ENCODE measurements at places on chromosomes 7 and 10.
A peak's percentile ranks its signal among the peaks of the same experiment; 100 is the strongest.

- no peak for DNase-seq
- no peaks in the 10 kb centered on the region for H3K36me3 ChIP-seq
- H3K27ac ChIP-seq = no peak overlapping the region
- peaks cover 4% of the 10 kb centered on the region for H3K27me3 ChIP-seq
- H3K4me1 ChIP-seq = no peaks in the 10 kb centered on the region
These were observed 42.2 kb upstream of the PFKP start for GRCh38 chr10:3025026-3025683.

DNA sequence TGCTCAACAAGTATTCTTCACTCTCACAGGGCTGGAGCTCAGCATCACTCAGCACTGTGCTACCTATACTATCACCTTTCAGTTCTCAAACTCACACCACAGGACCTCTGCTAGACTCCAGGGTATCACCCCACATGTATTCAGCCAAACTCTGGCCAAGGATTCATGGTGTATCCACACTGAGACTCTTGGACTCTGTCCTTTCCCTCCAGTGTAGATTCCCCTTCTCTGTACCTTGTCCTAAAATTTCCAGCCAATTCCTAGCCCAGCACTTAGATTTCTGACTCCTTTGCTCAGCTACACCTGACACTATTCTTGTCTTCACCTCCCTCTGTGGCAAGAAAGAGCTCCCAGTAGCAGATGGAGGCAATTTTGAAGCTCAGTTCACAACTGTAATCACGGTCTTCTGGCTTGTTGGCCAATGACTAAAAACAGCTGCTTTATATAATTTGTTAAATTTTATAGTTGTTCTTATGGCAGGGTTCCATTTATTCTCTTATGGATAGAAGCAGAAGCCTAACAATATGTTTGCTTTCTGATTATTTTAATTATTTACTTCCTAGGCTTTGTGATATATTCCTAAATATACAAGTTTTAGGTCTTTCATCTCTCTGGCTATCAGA lies 258.8 kb downstream of the THSD7A start:
- H3K36me3 ChIP-seq = no peaks in the 10 kb centered on the region
- H3K4me1 ChIP-seq = no peaks in the 10 kb centered on the region
- H3K27ac ChIP-seq = no peak overlapping the region
- no peak overlapping the region for H3K4me3 ChIP-seq
- H3K27me3 ChIP-seq = no peaks in the 10 kb centered on the region

DNA sequence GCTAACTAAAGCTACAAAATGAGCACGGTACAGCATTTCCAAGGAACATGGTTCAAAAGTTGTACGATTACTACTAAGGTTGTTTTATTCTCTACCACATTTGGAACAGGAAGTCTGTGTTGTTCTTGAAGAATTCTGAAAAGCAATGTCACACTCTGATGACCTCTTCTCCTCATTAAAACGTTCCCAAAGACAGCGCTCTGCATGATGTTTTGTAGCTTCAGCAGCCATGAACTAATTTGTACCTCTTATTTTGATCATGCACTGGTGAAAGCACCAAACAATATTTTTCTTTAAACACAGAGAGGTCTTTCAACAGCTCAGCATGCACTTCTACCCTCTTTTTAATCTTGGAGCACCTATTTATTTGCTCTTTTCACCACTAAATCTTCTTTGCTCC lies 75.0 kb upstream of the TES start:
- no peaks in the 10 kb centered on the region for H3K27me3 ChIP-seq
- no peak overlapping the region for H3K27ac ChIP-seq
- no peaks in the 10 kb centered on the region for H3K4me1 ChIP-seq
- DNase-seq = no peak
- no peaks in the 10 kb centered on the region for H3K36me3 ChIP-seq

- DNase-seq = no peak
- H3K4me1 ChIP-seq = peaks cover 66% of the 10 kb centered on the region
- peak overlapping the region; percentile 36 for H3K27ac ChIP-seq
- H3K36me3 ChIP-seq = no peaks in the 10 kb centered on the region
- H3K27me3 ChIP-seq = no peaks in the 10 kb centered on the region
These were observed 22.3 kb downstream of the VSIR start for GRCh38 chr10:71750986-71751385.

GRCh38 chr7:46764100-46764936 lies 817.6 kb downstream of the TNS3 start:
- H3K27ac ChIP-seq = no peak overlapping the region
- H3K4me3 ChIP-seq = no peak overlapping the region
- H3K4me1 ChIP-seq = no peaks in the 10 kb centered on the region

DNA sequence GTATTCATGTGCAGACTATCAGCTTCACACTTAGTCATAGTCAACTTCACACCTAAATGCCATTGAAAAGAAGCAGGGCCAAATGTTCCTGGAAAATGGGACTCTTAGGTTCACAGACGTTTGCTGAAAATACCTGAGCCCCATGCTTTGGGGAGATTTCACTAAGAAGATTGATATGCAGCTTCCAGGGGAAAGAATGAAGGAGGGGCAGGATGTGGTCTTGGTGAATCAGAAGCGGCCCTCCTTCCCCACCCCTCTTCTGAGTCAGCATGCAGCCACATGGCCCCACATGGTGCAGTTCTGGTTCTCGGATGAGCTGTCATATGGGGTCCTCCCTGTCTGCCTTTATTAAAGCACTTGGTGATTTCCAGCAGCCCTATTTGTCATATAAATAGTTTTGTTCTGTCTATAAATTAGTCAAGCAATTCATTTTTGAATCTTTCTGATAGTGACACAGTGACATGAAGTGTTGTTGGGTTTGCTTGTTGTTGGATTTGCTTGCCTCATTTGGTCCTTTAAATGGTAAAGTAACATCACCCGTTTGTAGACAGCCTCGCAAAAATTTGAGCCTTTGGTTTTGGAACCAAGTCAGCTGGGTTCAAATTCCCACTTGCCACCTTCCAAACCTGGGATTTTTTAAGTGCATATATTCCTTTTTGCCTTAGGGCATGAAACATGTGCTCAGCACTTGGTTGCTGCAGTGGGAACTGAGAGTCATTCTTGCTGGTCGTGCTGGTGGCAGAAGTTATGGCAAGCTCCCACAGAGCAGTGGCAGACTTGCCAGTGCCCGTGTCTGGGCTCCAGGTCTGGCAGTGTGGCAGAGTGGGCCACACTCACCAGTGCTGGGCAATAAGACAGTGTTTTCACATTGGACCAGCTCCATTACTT lies 68.1 kb upstream of the CDK6 start:
- no peaks in the 10 kb centered on the region for H3K27me3 ChIP-seq
- no peaks in the 10 kb centered on the region for H3K36me3 ChIP-seq

DNA sequence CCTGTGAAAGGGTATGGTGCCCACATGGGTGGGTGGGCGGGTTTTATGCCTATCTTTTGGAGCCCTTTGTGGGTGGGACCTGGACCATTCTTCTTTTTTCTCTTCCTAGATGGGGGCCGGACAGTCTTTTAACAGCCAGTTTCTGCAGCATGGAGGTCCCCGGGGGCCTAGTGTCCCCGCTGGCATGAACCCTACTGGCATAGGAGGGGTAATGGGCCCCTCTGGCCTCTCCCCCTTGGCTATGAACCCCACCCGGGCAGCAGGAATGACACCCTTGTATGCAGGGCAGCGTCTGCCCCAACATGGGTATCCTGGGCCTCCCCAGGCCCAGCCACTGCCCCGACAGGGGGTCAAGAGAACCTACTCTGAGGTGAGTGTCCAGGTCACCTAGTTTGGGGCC lies 9.1 kb downstream of the ZMIZ2 start:
- H3K27me3 ChIP-seq = no peaks in the 10 kb centered on the region
- DNase-seq = no peak
- H3K36me3 ChIP-seq = peaks cover 20% of the 10 kb centered on the region
- H3K27ac ChIP-seq = no peak overlapping the region
- peaks cover 9% of the 10 kb centered on the region for H3K4me1 ChIP-seq

- no peaks in the 10 kb centered on the region for H3K36me3 ChIP-seq
- H3K4me3 ChIP-seq = no peak overlapping the region
- no peaks in the 10 kb centered on the region for H3K27me3 ChIP-seq
- no peak for DNase-seq
These were observed 8.8 kb upstream of the ABI1 start for GRCh38 chr10:26869528-26869927.

DNA sequence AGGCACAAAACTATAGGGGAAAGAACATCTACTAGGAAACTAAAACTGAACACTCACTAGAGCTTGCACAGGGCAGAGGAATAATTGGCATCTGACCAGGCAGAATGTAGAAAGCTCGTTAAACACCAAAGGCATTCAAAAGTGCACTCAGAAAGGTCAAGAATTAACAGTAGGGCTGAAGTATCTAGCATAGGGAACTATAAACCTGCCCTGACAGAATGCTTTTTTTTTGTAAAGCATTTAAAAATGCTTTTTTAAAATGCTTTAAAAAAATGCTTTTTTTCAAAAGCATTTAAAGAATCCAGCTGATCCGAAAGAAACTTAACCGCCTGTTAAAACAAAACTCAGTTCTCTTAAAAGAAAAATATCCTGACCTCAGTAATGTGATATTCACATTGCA lies 74.6 kb upstream of the EGFR start:
- no peaks in the 10 kb centered on the region for H3K27me3 ChIP-seq
- H3K27ac ChIP-seq = no peak overlapping the region
- no peaks in the 10 kb centered on the region for H3K4me1 ChIP-seq
- DNase-seq = no peak
- no peaks in the 10 kb centered on the region for H3K36me3 ChIP-seq

DNA sequence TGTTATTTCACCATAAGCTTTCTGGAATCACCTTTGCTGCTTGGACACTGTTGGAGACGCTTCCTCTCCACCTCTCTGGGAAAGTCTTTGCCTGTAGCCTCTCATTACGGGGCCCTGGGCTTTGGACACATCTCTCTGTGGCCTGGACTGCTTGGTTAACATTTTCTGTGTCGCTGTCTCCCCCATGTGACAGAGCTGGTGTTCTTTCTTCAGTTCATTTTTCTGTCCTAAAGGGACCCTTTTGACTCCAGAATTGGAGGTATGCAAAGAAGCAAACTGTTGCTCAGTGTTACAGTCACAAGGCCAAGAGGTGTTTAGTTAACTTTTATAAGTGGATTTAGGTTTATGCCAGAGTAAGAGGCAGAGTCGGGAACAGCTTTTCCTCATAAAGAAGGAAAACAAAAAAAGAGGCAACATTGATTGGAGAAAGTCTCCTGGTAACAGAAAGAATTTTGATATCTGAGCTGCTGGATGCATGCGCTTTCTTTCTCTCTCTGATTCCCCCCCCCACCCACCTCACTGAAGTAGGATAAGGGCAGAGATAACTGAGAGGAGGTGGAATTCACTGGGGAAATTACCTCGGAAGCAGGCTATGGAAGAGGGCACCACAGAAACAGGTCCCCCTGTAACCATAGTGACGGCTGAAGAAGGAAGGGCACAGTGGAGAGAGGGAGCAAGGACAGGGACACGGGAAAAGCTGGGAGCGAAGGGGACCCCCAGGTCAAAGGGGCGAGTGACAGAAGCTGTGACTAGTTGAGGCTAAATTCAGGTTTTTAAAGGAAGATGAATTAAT lies 57.8 kb downstream of the LGI1 start:
- DNase-seq = no peak
- peaks cover 6% of the 10 kb centered on the region for H3K4me1 ChIP-seq
- H3K27me3 ChIP-seq = peaks cover 4% of the 10 kb centered on the region
- H3K27ac ChIP-seq = no peak overlapping the region
- H3K4me3 ChIP-seq = no peak overlapping the region

- no peak overlapping the region for H3K27ac ChIP-seq
- DNase-seq = no peak
- no peaks in the 10 kb centered on the region for H3K4me1 ChIP-seq
- H3K4me3 ChIP-seq = no peak overlapping the region
- H3K36me3 ChIP-seq = no peaks in the 10 kb centered on the region
These were observed 62.1 kb upstream of the SHH start for GRCh38 chr7:155874411-155874810.

GRCh38 chr7:31785101-31785500 lies 98.1 kb downstream of the PPP1R17 start:
- no peak overlapping the region for H3K4me3 ChIP-seq
- H3K27me3 ChIP-seq = no peaks in the 10 kb centered on the region
- no peaks in the 10 kb centered on the region for H3K36me3 ChIP-seq
- no peaks in the 10 kb centered on the region for H3K4me1 ChIP-seq
- H3K27ac ChIP-seq = no peak overlapping the region

- no peaks in the 10 kb centered on the region for H3K36me3 ChIP-seq
- no peak for DNase-seq
- peak overlapping the region; percentile 84 for H3K27ac ChIP-seq
- peaks cover 68% of the 10 kb centered on the region for H3K4me1 ChIP-seq
- H3K4me3 ChIP-seq = no peak overlapping the region
- H3K27me3 ChIP-seq = no peaks in the 10 kb centered on the region
These were observed 175.3 kb upstream of the KLF14 start for GRCh38 chr7:130909161-130909836.

DNA sequence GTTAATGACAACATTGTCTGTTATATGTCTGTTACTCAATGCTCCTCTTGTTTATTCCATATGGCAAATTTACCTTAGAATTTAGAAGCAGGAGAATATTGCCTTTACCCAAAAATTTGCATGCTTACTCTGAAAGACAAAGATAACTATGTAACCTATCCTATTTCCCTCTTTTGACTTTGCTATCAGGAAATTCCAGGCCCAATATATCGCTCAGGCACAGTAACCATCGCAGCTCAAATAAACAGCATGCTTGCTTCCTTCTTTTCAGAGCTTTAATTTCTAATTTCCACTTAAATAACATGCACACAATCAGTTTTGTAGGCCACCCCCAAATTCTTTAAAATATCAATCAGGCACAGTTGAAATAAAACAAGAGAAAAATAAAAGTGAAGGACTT lies 57.8 kb downstream of the EBLN1 start:
- H3K4me3 ChIP-seq = no peak overlapping the region
- H3K36me3 ChIP-seq = no peaks in the 10 kb centered on the region
- H3K4me1 ChIP-seq = no peaks in the 10 kb centered on the region
- H3K27me3 ChIP-seq = no peaks in the 10 kb centered on the region

GRCh38 chr7:26868841-26869495 lies 4.6 kb upstream of the SKAP2 start:
- H3K36me3 ChIP-seq = no peaks in the 10 kb centered on the region
- H3K4me3 ChIP-seq = no peak overlapping the region
- DNase-seq = no peak
- peaks cover 5% of the 10 kb centered on the region for H3K4me1 ChIP-seq
- H3K27ac ChIP-seq = no peak overlapping the region

DNA sequence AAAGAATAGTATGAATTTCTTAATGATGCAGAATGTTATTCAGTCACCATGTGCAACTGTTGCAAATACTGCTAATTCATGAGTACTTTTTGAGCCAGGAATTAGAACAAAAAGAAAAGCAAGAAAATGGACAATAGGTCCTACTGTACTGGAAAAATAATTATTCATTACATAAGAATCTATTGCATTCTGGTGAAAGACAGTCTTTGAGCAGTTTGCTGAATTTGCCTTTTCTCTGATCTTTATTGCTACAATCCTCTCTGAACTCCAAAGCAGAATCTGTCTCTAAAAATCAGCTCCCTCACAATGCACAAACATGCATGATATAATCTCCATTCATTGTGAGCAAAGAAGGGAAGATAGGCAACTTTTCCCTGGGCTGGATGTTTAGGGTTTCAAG lies 12.8 kb downstream of the IFIT2 start:
- no peak overlapping the region for H3K4me3 ChIP-seq
- H3K27ac ChIP-seq = no peak overlapping the region
- no peaks in the 10 kb centered on the region for H3K27me3 ChIP-seq
- no peaks in the 10 kb centered on the region for H3K36me3 ChIP-seq

- no peaks in the 10 kb centered on the region for H3K36me3 ChIP-seq
- H3K27ac ChIP-seq = no peak overlapping the region
- no peaks in the 10 kb centered on the region for H3K4me1 ChIP-seq
- no peak overlapping the region for H3K4me3 ChIP-seq
- no peak for DNase-seq
These were observed 985.6 kb upstream of the LRRN3 start for GRCh38 chr7:110105307-110105706.

All from transverse colon (tissue), 4 donors.